ENCODE measurements at places on chromosomes 3 and 15.

- peak; percentile 95 for DNase-seq
Observed at GRCh38 chr3:58059349-58060321, 51.4 kb downstream of the FLNB start.

DNA sequence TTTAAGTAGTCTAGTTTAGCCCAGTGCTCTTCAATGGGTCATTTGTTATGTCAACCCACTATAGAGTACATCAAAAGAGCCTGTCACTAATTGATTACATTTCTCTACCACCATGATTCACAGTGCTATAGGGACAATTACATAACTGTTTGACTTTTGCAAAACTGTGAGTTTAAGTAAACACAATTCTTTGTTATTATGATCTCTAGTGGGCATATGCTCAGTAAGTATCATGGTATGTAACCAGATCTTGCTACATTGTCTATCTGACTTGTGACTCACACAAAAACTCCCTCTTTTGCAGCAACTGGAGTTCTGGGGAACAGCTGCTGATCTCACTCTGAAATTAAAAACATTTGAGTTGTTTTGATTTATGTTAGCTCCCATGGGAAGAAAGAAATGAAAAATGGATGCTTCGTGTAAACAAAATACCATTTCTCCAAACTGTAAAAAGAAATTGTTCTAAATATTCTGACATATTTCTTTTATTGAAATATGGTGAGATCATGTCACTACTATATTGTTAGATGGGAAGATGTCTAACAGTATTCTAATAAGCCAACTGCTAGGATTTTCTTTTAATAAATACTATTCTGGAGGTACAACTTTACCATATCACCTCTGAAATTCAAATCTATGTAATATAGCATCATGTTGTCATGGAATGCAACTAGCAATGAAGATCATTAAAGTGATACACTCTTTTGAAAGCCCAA is 470.4 kb downstream of the ROBO1 start:
- peak; percentile 96 for DNase-seq

DNA sequence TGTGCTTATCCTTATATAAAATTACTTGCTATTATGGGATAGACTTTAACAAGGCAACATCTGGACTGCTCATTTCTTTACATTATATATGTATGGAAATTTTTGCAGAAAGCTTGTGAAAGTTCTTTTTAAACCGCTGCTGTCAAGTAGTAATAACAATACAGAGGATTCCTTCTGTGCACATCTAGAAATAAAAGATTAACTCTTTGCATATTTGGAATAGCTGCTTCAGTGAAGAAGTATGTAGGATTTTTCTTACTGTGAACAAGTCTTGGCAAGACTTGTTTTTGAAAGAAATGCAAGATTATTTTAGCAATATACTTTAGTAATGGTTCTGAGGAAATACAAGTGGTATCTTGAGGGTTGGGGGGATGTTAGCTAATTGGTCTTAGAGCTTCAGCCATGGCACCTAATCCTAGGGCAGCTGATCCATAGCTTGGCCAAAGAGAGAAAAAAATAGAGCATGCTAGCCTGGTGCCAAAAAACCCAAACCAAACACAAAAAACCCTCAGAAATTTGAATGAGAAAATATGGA is 4.3 kb downstream of the PRKCI start:
- DNase-seq: peak; percentile 14

DNA sequence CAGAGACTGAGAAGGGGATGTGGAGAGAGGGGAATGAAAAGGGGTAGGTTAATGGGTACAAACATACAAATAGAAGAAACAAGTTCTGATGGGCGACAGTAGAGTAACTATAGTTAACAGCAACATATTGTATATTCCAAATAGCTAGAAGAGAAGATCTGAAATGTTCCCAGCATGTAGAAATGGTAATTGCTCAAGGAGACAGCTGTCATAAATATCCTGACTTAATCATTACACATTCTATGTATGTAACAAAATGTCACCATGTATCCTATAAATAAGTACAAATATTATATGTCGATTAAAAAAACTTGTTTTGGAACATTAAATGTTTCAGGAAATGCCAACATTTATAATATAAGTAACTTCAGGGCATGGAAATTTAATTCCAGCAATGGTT is 23.3 kb downstream of the FMN1 start:
- no peak for DNase-seq

DNA sequence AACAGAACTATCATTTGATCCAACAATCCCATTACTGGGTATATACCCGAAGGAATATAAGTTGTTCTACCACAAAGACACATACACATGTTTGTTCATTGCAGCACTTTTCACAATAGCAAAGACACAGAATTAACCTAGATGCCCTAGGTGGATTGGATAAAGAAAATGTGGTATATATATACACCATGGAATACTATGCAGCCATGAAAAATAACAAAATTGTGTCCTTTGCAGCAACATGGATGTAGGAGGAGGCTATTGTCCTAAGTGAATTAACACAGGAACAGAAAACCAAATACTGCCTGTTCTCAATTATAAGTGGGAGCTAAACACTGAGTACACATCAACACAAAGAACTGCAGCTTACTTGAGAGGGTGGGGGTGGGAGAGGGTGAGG is 142.5 kb downstream of the IL20RB start:
- DNase-seq: no peak

GRCh38 chr15:58584789-58585461 is 153.1 kb downstream of the LIPC start:
- DNase-seq: no peak

GRCh38 chr15:57031605-57032004 is 113.2 kb downstream of the TCF12 start:
- DNase-seq: peak; percentile 57

GRCh38 chr3:97043411-97043810 is 229.0 kb downstream of the EPHA6 start:
- DNase-seq: no peak

DNA sequence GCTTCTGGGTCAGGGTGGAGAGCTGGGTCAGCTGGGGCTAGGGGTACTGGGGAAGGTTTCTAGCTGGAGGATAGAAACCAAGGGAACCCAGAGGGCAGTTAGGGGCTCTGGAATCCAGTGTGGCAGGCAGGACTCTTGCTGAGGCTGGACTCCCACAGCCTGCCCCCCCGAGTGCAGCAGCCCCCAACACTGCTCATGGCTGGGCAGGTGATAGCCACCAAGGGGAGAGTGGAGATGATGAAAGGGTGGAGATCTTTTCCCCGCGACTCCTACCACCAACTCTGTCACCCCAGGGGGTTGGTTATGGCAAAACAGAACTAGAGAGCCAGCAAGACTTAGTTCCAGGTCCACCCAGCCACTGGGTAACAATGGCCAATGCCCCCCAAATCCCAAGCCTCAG is 16.9 kb upstream of the LINGO1 start:
- no peak for DNase-seq

DNA sequence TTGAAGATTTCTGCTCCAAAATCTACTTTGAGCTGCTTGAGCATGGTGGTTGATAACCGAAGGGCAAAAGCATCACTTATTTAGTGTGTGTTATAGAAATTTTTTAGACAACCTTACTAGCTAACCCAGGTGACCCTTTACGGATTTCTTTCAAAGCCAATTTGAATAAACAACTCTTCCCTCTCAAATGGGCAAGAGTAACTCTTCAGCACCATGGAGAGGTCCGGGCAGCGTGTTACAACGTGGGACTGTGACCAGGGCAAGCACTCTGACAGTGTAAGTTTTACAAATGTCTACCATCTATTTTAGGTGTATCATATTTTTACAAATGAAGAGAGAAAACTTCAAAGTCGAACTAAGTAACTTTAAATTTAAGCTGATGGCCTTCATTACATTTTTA is 471.8 kb downstream of the MFSD1 start:
- peak; percentile 40 for DNase-seq

GRCh38 chr15:44641651-44642050 is 21.8 kb downstream of the SPG11 start:
- no peak for DNase-seq

DNA sequence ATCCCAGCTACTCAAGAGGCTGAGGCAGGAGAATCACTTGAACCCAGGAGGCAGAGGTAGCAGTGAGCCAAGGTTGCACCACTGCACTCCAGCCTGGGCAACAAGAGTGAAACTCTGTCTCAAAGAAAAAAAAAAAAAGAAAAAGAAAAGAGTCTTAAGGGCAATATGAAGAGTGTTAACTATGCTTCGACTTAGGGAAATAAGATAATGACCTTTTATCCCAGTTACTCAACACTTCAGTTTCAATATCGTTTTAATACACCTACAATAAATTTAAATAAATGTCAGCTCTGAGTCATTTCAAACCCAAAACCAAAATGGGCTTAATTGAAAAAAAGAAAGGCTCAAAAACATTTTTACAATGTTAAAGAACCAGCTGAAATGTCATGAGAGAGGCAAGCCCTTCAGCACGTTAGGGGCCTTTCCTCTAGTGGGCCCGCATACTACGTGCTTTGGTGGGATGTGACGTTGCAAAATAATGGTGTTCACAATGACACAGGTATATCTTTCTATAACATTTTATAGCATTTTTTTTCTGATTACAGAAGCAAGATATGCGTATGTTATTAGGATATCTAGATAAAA is 15.3 kb downstream of the FYCO1 start:
- DNase-seq: no peak

DNA sequence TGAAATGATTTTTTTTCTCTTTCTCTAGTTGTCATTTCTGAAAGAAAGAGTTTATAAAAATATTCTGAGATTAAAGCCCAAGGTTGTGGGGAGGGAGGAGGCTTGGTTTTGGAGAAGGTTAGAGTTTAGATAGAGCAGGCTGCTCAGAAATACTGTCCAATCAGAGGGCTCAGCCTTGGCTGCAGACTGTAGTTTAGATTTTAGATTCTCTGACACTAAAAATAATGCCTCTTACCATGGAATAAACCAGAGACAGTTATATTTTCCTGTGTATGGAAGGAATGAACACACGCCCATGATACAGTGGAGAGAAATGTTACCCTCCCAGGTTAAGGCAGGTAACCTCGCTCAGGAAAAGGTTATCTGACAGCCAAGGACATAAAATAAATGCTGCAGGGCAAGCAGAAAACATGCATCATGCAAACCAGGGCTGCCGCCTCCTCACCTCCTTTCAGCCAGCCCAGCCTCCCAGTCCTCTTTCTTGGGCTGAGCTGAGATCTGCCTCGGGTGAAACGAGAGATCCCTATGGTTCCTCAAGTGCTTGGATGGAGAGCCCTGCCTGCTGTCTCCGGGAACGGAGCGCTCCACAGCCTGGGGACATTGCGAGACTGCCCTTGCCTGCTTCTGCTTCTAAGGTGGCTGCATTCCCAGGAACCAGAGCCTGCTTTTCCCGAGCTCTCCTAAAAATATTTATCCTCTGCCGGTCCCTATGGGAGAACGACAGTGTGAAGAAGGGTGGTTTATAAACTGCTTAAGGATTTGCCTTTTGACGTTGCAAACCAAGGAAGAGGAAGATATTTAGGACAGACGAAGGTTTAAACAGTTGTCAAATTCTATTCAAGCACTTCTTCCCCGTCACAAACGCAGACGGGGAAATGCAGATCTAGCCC is 848 bp downstream of the NCEH1 start:
- peak; percentile 53 for DNase-seq

DNA sequence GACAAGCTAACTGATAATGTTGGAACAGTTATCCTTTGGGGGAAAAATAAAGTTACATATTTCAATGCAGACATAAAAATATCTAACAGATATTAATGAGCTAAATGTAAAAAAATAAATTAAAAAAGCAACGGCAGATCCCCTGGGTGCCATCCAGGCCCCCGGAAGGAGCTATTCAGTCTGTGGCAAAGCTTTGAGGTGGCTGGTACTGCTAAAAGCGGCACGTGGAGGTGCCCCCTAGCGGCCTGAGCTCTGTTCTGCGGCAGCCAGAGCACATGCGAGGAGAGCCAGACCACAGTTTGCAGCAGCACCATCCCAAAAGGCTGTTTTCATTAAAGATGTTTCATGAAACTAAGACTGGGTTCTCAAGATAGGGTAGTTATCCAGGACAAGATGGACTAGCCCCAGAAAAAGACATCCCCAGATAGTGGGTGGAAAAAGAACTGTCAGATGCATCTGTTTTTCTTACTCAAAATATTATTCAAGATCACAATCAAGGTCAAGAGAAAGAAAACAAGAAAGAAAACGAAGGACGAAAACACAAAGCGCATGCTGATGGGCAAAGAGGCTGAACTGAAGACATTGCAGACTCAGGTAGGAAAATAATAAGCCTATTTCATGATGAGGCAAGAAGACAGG is 18.7 kb downstream of the AP3S2 start:
- DNase-seq: peak; percentile 57

GRCh38 chr15:100241572-100242482 is 99.9 kb downstream of the ADAMTS17 start:
- DNase-seq: peak; percentile 86

GRCh38 chr3:183085634-183086390 is 13.5 kb downstream of the MCCC1 start:
- DNase-seq: peak; percentile 69

GRCh38 chr3:32224016-32224516 is 14.4 kb upstream of the CMTM8 start:
- no peak for DNase-seq

DNA sequence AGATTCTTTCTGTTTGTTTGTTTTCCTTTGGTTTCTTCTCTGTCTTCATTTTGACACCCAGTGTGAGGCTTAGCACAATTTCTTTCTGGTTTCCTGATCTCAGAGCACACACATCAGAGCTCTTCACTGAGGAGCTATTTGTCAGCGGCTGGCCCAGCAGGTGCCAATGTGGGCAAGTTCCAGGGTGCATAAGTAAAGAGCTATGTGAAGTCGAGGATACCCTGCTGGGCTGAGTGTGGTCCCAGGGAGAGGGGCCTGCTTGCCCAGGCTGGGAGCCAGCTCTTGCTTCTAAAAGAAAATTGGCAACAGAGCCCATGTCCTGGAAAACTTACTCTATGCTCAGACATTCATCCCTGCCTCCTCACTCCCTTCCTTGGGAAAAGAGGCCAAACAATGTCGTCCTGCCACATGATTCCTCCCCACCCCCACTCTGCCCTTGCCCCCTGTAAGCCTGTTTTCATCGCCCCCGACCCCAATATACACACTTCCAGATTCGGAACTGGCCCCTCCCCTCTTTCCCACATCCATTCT is 101.2 kb downstream of the ST8SIA2 start:
- DNase-seq: no peak

- no peak for DNase-seq
Observed at GRCh38 chr15:81945014-81945615, 100.7 kb downstream of the MEX3B start.

DNA sequence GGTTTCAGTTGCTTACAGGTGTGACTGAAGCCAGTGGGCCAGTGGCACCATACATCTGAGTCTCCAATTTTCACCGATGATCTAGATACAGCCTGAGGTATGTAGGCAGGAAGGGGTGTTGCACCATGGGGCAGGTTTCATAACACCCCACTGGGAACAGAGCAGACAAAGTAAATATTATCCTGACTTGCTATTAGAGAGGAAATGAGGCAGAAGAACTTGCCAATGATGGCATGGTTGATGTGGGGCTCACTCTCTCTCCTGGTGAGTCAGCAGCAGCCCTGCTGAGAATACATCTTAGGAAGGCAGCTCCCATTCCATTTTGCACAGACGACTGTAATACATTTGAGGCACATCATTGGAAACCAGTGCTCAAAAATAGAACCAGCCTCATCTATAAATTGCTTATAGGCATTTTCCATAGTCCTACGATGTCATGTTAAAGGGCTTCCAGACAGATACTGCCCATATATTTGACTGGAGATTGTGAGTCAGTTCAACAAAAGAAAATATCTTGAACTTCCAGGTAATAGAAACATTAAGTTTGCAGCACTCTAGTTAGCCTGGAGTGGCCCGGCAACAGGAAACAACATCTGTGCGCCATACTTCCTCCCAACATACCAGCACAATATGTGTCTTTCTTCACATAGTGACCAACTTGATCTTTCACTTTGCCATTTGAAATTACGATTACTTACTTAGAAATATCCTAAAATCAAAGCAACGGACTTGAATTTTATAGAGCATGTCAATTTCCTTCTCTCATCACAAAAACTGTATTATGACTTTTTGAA is 175.5 kb downstream of the NECTIN3 start:
- DNase-seq: peak; percentile 33
